Kidney (tissue), 22 donors: ENCODE measurements at places on chromosomes 2 and 18. TPM values are rescaled to one million over a fixed set of nuclear protein-coding genes. Genes with fewer than 3 reads are reported as not detected.

The NYAP2 gene
- polyA plus RNA-seq: not detected

The TUBA4B gene
- 15.4 TPM for polyA plus RNA-seq

The CLEC4F gene
- not detected for polyA plus RNA-seq

The CASP10 gene
- polyA plus RNA-seq: 4.5 TPM
